RPMI8226 (cell line): ENCODE measurements at places on chromosomes 7 and 10.

GRCh38 chr10:113049881-113050280, 99.8 kb downstream of the TCF7L2 start:
- no peak for DNase-seq

GRCh38 chr7:2104107-2104710, 128.5 kb downstream of the MAD1L1 start:
- no peak for DNase-seq

GRCh38 chr10:4839353-4839752, 13.3 kb downstream of the AKR1E2 start:
- no peak for DNase-seq

GRCh38 chr10:69262292-69262751, 16.0 kb upstream of the HK1 start:
- DNase-seq = no peak

DNA sequence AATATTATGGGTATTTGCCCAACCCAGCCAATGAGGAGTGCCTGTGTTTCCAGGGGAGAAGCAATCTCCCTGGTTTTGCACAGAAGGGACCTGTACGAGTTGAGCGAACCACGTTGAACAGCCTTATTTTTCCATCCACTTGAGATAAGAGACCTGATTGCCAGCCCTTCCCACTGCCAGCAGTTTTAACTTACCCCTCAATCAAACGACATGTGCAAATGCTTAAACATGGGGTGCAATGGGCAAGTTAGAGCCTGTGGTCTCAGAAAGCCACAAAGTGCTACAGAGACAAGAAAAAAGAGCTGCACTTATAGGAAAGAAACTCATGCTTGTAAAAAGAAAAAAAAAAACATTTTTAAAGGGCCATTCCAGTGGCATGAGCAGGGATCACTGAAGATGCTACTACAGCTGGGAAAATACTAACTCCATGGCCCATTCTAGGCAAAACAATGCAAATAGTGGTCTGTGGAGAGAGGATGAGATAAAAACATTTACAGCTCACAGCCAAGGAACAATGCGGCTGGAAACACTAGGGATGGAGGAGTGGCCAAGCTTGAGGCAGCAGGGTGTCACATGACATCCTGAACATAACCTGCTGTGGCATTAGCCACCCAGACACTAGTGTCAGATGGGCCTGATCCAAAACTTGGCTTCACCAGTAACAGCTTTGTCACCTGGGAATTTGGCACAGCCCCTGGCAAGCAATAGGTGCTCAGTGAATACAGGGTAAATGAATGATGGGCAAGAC, 162.8 kb downstream of the ELMO1 start:
- peak; percentile 23 for DNase-seq

GRCh38 chr7:69277366-69277765, 320.9 kb upstream of the AUTS2 start:
- DNase-seq = no peak

GRCh38 chr7:82286096-82286797, 157.3 kb downstream of the CACNA2D1 start:
- no peak for DNase-seq

- DNase-seq = no peak
These were observed 5.3 kb downstream of the CPA1 start for GRCh38 chr7:130385600-130386066.
